ENCODE measurements at places on chromosomes 12 and 14.

- no peak for DNase-seq
Measured at GRCh38 chr14:33668066-33668465, 282.8 kb downstream of the EGLN3 start.

DNA sequence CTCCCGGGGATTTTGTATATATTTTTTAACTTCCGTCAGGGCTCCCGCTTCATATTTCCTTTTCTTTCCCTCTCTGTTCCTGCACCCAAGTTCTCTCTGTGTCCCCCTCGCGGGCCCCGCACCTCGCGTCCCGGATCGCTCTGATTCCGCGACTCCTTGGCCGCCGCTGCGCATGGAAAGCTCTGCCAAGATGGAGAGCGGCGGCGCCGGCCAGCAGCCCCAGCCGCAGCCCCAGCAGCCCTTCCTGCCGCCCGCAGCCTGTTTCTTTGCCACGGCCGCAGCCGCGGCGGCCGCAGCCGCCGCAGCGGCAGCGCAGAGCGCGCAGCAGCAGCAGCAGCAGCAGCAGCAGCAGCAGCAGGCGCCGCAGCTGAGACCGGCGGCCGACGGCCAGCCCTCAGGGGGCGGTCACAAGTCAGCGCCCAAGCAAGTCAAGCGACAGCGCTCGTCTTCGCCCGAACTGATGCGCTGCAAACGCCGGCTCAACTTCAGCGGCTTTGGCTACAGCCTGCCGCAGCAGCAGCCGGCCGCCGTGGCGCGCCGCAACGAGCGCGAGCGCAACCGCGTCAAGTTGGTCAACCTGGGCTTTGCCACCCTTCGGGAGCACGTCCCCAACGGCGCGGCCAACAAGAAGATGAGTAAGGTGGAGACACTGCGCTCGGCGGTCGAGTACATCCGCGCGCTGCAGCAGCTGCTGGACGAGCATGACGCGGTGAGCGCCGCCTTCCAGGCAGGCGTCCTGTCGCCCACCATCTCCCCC, 777 bp downstream of the ASCL1 start:
- DNase-seq, result peak; percentile 40

DNA sequence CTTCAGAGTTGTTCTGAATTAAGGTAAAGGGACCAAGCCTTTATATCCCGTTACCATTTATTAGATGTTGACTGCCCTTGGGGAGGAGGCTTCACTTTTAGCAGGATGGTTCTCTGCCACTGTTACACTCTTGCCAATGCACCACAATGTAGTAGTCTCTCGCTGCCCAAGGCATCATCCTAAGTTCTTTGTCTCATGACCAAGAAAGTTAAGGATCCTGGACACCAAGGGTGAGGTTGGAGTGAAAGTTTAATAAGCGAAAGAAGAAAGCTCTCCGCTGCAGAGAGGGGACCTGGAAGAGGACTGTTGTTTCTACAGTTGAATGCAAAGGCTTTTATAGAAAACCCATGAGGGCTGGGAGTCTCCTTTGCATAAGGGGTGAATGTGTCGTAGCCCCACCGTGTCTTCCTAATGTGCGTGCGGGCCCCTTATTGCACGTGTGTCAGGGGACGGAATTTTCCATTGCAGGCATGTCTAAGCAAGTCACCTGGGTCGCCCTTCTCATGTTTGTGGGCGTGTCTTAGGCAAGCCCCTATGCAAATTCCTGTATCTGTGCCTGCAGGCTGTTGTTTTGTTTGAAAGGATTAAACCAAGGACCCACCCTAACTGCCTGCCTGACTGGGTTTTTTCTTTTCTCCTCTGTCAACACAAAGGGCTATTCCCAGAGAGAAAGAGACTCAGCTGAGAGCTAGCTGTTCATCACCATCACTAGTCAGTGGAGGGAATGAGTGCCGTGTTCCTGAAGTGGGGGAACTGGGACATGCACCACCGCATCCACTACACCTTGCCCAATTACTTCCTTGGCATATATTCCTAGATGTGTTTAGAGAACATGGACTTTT, 17.6 kb upstream of the RNASE1 start:
- no peak for DNase-seq

DNA sequence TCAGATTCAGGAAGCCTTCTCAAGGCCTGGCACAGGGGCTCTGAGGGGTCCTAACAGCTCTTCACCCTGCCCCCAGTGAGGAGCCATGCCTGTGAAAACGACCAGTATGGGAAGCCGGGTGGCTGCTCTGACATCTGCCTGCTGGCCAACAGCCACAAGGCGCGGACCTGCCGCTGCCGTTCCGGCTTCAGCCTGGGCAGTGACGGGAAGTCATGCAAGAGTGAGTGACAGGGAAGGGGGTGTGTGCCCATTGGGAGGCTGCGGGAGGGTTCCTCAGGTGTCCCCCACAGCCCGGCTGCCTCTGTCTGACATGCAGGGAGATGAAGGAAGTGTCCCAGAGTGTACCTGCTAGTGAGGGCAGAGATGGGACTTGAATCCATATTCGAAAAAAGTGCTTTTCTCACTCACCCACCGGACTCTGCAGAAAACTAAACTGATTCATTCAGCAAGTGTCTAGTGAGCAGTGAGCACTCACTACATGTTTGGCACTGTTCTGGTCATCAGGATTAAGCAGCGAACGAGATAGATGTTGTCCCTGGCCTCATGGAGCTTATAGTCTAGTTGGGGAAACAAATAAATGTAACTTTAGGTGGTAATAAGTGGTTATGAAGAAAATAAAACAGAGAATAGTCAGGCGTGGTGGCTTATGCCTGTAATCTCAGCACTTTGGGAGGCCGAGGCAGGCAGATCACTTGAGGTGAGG, 9.4 kb upstream of the LRP1-AS start:
- DNase-seq, result no peak

- DNase-seq, result no peak
Measured at GRCh38 chr14:104361921-104362681, 217.5 kb upstream of the C14orf180 start.

DNA sequence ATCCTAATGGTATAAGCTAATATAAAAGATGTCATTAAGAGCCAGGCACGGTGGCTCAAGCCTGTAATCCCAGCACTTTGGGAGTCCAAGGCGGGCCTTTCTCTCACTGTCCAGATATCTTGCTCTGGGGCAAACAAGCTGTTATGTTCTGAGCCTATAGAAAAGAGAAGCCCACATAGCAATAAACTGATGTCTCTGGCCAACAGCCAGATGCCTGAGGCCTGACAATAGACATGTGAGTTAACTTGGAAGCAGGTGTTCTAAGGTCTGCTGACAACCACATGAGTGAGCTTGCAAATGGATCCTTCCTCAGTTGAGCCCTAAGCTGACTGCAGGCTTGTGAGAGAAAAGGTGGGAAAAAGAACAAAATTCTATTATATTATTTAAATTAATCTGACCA, 25.0 kb downstream of the YAF2 start:
- no peak for DNase-seq

DNA sequence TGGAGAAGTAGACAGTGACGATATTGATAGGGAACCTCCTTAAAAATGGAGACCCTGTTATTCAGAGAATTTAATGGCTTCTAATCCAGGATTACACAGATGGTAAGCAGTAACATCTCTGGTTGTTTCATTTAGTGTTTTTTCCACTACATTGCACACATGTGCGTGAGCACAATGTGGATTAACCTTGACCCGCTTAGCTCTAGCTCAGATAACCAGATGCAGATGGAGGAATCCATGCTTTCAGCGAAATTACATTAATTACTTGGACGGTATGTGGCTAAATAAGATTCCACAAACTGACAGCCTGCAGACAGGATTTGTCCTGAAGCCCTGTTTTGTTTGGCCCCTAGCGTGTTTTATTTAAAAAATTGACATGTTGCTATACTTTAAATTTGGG, 378.4 kb downstream of the CCDC91 start:
- DNase-seq, result no peak

- peak; percentile 8 for DNase-seq
Measured at GRCh38 chr12:64229796-64230195, 7.7 kb upstream of the KICS2 start.

GRCh38 chr12:16604596-16605252, 1.2 kb downstream of the LMO3 start:
- no peak for DNase-seq

- DNase-seq, result no peak
Measured at GRCh38 chr14:25461780-25462179, 411.8 kb upstream of the STXBP6 start.

Measured in anterior cingulate cortex (tissue), 58 donors.